ENCODE measurements at places on chromosomes 11 and 22.
A peak's percentile ranks its signal among the peaks of the same experiment; 100 is the strongest.

DNA sequence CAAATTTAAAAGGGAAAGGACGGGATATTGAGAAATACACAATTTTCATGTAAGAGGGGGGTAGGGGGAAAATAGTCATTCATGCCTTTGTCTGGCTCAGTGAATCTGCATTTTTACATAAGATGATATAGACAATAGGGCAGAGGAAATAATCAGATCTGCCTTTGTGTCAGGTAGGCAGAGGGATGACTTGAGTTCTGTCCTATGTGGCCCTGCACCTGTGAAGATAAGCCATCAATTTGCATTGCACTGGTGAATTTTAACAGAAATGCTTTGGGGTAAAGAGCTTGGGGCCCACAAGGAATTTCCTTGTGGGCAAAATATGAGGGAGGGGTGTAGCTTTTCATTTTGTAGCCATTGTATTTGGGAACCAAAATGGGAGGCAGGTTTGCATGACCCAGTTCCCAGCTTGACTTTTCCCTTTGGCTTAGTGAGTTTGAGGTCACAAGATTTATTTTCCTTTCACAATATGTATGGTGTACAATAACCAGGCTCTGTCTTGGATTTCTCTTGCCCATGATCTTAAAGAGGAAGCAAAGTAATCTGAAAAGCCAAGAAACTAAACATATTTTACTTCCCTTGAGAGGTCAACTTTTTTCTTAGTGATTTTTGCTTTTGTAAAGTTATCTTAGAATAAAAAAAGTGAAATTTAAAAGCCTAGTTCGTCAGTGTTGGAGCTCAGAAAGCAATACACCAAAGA lies 77.7 kb upstream of the SORL1 start:
- DNase-seq = no peak

DNA sequence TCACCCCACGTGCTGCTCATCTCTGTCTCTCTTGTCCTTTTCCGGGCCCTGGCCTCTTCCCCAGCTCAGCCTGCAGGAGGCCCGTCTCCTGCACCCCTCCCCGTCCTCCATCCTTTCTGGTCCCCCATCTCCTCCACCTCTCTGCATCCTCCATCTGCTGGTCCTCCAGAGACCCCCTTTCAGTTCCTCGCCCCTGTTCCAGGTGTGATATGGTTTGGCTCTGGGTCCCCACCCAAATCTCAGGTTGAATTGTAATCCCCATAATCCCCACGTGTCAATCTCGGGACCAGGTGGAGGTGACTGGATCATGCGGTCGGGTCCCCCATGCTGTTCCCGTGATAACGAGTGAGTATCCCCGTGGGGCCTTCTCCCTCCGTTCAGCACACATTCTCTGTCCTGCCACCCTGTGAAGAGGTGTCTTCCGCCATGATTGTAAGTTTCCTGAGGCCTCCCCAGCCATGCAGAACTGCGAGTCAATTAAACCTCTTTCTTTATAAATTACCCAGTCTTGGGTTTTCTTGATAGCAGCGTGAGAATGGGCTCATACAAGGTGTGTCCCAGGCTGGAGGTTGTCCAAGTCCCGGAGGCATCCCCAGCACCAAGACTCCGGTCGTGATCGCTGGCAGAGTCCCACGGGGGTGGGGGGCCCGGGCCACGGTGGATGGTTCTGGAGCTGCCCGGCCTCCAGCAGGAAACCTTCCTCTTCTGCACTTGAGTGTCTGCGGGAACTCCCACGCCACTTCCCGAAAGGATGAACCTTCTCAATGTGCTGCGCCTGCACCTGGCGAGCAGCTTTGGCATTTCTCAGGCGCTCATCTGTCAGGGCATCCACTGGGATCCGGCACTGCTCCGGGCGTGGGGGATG lies 29.0 kb upstream of the TOLLIP start:
- no peak for DNase-seq

DNA sequence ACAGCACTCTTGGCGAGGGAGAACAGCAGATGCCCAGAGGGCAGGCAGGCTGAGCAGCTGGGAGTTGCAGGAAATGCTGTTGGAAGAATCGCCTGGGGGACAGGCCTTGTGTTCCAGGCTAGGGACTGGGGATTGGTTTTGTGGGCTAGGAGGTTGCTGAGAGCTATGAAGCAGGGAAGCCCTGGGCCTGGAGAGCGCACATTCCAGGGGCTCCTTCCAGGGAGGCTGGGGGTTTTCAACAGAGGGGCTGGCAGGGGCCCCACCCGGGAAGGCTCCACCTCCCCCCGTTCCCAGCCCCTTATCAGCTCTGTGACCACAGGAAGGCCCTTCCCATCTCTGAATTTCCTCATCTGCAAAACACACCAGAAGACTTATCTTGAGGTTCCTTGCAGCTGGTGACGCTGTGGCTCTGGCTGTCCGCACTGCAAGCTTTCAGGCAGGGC lies 21.7 kb downstream of the WNT11 start:
- no peak for DNase-seq

DNA sequence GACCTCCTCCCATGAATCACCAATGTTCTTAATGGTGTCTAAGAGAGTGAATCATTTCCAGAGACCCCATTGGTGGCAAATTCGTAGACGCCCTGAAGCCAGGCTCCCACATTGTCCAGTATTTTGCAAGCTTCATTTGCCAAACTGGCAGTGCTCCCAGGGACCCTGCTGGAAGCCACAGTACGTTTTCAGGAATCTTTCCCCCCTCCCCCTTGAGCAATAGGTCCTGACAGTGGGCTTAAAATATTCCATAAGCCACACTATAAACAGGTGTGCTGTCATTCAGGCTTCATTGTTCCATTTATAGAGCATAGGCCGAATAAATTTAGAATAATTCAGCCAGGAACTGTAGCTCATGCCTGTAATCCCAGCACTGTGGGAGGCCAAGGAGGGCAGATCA lies 125.3 kb downstream of the MORC2 start:
- DNase-seq = no peak

- no peak for DNase-seq
Observed at GRCh38 chr11:36356201-36356600, 60.1 kb downstream of the PRR5L start.

DNA sequence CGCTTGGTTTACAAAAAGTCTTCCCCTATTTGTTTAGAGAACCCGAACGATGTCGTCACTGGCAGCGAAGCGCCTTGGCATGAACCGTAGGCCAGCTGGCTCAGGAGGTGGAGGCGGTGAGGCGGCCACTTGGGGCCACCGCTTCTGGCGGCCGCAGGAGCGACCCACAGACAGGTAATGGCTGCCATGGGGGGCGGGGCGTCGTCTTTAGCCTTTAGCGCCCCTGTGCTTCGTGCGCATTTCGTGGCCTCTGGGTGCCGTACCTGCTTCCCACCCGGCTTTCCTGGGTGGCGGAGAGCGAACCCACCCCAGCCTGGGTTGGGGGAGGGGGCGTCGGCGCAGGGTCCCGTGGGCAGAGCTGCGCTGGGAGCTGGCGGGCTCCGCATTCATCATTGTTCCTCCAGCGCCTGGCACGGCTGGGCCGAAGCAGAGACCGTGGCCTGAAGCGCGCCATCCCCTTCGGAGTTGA lies 469 bp upstream of the OSBP2 start:
- DNase-seq = no peak

- DNase-seq = peak; percentile 81
Observed at GRCh38 chr22:50218996-50219727, 18.4 kb downstream of the SELENOO start.

DNA sequence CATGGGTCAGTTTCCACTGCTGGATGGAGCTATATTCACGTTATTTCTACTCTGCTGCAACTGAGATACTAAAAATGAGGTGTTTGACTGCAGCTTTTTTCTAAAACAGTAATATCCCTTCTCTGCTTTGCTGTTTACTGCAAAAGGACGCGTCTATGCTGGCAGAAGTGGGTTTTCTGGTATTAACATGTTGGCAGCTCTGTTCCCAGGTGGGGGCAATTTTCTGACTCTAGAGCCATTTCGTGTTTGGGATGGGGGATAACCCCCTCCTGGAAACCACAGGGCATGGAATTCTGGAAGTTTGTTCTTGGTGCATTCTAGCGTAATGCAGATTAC lies 4.9 kb downstream of the GRK2 start:
- no peak for DNase-seq

- no peak for DNase-seq
Observed at GRCh38 chr22:47107431-47107830, 345.0 kb downstream of the TBC1D22A start.

DNA sequence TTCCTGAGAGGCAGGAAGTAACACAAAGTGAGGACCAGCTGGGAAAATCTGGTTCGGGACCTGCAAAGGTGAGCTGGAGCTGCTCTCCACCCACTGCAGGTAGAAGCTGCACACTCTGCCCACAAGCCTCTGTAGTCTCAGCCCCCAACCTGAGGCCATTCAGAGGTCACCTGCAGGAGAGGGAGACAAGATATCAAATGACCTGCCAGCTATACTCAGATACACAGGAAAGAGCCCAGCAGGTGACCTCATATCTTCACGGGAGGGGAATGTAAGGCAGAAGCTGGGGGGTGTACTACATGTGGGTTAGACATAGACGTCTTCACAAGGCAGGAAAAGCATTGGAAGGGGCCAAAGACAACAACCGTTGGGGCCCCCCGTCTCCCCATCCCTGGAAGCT lies 86.1 kb downstream of the APIP start:
- no peak for DNase-seq

DNA sequence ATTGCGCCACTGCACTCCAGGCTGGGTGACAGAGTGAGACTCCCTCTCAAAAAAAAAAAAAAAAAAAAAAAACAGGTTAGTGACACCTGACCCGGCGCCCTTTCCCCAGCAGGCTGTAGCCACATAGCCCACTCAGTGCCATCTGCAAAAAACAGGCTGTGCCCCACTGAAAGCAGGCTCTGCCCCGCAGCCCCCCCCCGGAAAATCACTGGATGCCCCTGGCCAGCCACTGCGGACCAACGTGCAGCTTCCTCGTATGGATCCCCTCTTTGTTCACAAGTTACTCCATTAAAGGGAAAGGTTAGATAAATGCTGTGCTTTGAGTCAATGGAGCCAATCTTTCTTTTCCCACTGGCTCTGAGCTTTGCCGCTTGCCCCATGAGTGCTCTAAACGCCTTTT lies 660.3 kb downstream of the TBC1D22A start:
- no peak for DNase-seq

- DNase-seq = no peak
Observed at GRCh38 chr11:58734681-58735490, 3.1 kb upstream of the GLYAT start.

- DNase-seq = no peak
Observed at GRCh38 chr22:36830601-36831000, 13.8 kb upstream of the PVALB start.

- DNase-seq = peak; percentile 73
Observed at GRCh38 chr22:17102297-17102667, 17.5 kb downstream of the IL17RA start.

DNA sequence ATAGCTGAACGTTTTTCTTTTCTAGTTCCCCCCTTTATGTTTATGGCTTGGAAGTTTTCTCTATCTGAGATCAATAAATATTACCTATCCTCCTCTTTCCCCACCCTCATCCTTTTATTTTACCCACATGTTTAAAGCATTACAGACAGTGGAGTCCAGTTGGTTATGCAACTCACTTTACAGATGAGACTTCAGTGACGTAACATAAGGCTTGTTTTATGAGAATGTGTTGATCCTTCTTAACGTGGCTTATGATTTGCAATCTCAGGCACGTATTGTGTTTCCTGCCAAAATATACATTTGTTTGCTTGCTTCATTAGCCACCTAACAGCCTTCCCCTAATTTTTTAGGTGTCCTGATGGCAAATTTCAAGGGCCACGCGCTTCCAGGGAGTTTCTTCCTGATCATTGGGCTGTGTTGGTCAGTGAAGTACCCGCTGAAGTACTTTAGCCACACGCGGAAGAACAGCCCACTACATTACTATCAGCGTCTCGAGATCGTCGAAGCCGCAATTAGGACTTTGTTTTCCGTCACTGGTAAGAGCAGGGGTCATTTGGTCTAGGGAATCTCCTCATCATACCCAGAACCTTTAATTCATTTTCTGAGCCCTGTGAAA lies 36.6 kb downstream of the TMEM45B start:
- DNase-seq = no peak
